ENCODE measurements at places on chromosomes 16 and 17.

- DNase-seq: no peak
Observed at GRCh38 chr16:79482011-79482410, 118.5 kb downstream of the MAF start.

GRCh38 chr16:88764913-88765349 lies 20.1 kb downstream of the PIEZO1 start:
- DNase-seq: no peak

DNA sequence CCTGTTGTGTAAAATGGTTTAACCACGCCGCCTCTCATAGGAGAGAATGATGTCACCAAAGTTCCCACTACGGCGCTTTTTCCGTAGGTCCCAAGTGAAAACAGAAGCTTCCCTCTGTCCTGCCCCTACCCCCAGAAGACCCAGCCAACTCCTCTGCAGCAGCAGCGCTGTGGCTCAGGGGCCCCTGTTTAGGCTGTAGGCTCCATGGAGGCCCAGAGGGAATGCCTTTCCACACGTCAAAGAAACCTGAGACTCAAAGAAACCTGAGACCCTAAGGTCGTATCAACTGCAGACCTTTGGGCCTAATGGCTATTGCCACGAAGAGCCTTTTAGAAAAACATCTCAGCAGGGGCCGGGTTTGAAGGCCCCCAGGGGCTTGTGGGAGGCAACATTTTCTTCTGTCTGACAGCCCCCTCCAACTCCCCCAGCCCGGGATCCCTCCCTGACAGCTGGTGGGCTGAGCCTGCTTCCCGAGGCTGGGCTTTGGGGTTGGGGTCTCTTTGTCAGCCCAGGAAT lies 43.1 kb upstream of the MEAK7 start:
- DNase-seq: no peak

- DNase-seq: no peak
Observed at GRCh38 chr16:17512636-17513220, 42.0 kb upstream of the XYLT1 start.

DNA sequence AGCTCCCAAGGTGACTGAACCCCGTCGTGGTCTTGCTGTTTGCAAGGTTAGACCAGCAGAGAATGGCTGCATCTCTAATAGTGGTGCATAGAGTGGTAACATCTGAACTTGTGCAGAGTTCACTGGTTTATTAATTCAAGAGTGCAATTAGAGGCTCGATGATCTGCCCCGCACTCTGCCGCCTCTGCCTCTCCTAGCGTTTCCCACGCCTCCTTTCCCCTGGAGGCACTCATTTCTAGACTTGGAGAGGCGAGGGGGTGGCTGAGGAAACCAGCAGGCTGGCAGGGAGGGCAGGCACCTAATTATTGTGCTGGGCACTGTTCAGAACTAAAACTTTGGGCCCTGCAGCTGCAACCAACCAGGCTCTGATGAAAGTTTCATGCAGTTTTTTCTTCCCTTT lies 363.5 kb upstream of the EEF2KMT start:
- no peak for DNase-seq

GRCh38 chr16:1310832-1311200 lies 1.4 kb downstream of the UBE2I start:
- no peak for DNase-seq

- DNase-seq: no peak
Observed at GRCh38 chr17:76914937-76915336, 46.7 kb downstream of the MGAT5B start.

DNA sequence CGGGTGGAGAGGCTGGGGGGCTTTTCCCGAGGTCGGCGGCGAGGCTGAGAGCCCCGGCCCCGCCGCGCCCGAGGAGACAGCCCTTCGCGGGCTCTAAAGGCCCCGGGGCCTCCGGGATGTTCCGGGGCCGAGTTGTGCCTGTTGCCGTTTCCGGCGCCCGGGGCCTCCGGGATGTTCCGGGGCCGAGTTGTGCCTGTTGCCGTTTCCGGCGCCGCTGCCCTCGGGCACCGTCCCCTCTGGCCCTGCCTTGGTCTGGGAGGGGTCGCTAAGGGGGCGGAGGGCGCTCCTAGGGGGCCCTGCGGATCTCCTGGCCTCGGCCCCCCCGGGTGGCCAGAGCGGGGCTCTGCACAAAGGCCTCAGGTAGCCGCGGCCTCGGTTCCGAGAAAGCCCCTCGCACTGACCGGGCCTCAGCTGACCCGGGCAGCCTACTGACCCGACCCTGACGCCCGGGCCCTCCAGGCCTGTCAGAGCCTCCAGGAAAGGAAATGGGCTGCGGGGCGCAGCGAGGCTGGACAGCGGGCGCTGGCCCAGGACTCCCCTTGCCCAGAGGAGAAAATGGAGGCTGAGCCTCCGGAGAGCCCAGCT lies 24.2 kb downstream of the ACTG1 start:
- DNase-seq: no peak

DNA sequence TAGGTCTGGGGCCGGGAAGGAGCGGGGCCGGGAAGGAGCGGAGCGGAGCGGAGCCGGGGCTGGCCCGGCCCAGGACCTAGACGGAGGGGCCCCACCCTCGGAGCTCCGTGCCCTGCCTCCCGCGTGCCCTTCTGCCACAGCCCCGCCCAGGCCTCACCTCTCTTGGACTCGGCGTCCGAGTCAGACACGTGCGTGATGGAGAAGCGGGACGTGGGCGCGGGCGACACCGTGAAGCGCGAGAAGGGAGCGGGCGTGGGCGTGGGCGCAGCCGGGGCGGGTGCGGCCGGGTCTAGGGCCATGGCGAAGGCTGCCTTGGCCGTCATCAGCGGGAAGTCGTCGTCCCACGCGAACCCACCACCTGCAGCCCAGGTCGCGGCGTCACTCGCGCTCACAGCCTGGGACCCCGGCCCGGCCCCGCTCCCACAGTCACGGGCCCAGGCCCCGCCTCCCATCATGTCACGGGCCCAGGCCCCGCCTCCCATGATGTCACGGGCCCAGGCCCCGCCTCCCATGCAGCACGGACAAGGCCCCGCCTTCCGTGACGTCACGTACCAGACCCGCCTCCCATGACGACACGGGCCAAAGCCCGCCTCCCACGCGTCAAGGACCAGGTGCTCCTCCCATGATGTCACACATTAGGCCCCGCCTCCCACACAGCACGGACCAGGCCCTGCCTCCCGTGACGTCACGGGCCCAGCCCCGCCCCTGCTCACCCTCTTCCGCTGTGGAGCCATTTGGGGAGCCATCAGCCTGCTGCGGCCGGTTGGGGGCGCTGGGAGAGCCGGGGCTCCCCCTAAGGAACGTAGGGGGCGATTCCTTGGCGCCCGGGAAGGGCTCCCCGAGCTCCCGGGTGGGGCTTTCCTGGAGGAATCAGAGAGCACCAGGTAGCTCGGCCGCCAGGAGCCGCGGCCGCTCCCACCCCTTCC lies 45.8 kb upstream of the PVALEF start:
- DNase-seq: peak; percentile 84

- DNase-seq: no peak
Observed at GRCh38 chr16:4690946-4691665, 2.3 kb upstream of the NUDT16L1 start.

- DNase-seq: peak; percentile 52
Observed at GRCh38 chr17:74972107-74972972, at the start of gene HID1. HID1 (minus strand) TSS chr17:74972759; CDS start chr17:74972656, 103 bp downstream.

- DNase-seq: no peak
Observed at GRCh38 chr17:13256545-13256944, 238.7 kb upstream of the ELAC2 start.

DNA sequence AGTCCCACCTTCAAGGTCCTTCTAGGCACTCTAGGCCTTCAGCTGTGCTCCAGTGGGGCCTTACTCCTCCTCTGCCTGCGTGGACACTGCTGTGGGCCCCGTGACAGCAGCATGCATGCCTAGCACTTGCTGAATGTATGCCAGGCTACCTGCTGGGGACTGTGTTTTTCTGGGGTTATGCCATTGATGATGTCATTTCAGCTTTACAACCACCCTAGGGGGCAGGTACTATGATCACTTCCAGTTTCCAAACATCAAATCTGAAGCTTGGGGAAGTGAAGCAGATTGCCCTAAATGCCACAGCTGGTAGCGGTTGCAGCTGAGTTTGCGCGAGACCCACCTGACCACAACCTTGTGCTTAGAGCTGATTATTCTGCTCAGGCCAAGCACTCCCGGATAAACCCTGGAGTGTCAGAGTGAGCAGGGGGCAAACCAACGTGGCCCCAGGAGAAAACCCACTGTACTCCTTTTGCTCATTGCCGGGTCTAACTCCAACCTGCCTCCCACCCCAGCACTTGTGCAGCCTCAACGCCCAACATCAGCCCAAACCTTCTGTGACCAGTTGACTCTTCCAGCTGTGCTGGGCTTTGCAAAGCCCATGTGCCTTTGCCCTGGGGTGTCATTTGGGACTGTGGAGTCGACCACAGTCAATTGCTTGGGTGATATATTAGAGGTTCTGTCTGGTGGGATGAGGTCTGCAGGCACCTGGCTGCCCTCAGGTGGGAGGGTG lies 168.4 kb downstream of the ENGASE start:
- DNase-seq: no peak

DNA sequence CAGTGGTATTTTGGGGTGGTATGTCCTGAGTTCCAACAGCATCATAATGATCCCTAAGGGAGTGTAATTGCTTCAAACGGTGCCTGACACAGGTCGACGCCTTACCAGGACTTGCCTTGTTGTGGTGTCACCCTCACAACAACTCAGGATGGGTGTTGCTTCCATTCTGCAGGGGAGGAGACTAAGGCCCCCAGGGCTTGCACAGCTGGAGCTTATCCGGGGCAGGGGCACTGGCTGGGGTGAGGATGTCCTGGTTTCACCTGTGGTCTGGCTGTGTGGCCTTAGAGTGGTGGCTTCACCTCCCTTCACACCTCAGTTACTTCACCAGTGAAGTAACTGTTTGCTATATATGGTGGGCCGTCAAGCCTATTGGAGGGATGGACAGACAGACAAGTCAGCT lies 23.3 kb downstream of the LLGL2 start:
- DNase-seq: no peak

- no peak for DNase-seq
Observed at GRCh38 chr17:76887802-76888201, 19.6 kb downstream of the MGAT5B start.

GRCh38 chr17:4959261-4959965 lies 8.2 kb downstream of the SPAG7 start:
- no peak for DNase-seq

DNA sequence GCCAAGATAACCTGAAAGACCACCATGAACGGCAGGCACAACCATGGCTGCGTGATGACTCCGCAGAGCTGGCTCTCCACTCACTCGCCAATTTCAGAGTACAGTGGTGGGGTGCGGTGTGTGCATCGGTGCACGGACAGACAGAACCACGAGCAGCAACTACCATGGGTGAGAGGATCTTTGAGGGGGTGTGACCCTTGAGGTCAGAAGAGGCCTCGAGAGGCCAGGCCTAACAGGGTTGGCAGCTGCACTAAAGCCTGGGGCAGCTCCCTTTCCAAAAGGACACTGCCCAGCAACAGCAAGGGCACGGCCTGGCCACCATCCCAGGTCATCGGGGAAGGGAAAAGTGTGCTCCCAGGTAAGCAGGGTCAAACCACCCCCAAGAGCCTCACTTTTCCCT lies 1.9 kb upstream of the ECI1 start:
- DNase-seq: no peak

DNA sequence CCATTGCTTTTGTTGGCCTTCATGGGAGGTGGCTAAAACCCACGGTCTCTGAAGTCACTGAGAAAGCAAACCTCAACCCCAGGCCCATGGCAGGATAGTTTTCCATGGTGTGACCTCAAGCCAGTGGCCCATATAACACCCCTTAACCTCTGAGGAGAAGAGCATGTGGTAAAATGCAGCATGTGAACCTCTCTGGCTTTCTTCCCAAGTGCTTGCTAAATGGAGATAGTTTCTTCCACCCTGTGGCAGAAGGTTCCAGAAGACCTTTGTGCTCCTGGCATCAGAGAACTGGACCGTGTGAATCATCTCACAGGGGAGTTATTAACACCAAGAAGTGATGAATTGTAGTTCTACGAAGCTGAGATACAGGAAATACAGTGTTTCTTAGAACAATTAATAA lies 47.3 kb downstream of the MYOCD start:
- DNase-seq: no peak

DNA sequence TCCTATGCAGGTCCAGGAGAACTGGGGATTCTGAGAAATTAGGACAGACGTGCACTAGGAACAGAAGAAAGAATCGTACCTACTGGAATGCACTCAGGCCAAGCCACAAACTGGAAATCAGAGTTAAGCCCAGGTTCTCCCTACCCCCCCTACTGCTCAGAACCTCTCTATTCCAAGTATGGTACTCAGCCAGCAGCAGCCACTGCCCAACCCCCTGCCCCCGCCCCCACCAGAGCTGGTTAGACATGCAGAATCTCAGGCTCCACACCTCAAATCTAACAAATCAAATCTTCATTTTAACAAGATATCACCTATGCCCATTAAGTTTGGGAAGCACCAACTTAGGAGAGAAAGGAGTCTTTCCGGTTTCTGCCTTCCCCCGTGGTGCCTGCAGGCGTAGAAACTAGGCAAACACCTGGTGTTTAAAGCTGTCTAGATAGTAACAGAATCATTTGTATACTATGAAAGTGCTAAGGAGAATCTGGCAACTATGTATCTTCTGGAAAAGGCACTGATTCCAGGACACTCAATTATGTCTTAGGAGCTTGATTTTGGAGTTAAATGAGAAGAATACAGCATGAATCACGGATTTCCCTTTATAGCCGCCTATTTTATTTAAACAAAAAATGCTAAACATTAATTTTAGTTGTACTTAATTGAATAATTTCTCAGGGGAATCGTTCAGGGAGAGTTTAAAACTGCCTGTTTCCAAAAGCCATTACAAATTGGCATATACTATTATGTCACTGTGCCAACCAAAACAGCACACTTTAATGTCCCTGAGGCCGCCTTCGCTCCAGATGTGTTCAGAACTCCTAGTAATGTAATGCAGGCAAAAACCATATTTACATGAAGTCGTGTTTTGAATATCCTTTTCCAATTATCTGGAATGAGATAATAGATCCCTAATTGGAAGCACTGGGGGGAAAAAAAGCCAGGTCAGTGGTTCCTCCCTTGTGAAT lies 166.5 kb downstream of the STX8 start:
- no peak for DNase-seq

DNA sequence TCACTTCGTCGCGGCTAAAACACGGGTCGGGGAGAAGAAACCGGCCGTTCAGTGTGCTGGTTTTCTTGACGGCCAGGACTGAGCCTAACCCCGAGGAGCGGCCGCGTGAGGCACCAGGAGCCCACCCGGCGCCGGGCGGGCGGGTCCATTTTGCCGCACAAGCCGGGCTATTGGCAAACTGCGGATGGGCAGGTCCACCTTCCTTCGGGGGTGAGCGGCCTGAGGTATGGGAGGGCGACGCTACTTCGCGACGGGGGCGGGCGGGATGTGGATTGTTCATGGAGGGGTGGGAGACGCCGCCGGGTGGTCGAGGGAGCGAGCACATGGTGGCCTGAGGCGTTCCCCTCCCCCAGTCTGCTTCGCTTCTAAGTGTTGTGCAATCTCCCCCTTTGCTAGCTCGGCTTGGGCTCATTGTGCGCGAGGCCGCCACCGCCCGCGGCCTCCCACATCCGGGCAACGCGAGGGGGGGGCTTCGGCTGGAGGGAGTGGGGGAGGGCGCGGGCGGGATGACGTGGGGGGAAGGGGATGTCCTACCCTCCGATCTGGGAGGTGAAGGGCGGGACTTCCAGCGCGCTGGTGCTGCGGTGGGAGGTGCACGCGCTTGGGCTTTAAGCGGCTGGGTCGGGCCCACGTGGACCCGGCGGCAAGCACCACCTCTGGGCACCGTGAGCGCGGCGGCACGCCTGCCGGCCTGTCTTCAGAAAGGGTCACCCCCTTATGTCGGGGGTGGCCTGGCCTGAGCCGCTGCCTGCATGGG lies 5.9 kb upstream of the CD68 start:
- DNase-seq: peak; percentile 90

All from substantia nigra (tissue), 51 donors.